Astrocyte of the hippocampus (primary cell): ENCODE measurements at places on chromosomes 11 and 22.

GRCh38 chr11:92886243-92886905 lies 83.1 kb upstream of the MTNR1B start:
- peak; percentile 85 for DNase-seq

- DNase-seq, result no peak
Measured at GRCh38 chr22:30279046-30279788, 10.1 kb downstream of the CASTOR1 start.

- DNase-seq, result peak; percentile 98
Measured at GRCh38 chr11:66418168-66418985, 2.5 kb upstream of the NPAS4 start.

DNA sequence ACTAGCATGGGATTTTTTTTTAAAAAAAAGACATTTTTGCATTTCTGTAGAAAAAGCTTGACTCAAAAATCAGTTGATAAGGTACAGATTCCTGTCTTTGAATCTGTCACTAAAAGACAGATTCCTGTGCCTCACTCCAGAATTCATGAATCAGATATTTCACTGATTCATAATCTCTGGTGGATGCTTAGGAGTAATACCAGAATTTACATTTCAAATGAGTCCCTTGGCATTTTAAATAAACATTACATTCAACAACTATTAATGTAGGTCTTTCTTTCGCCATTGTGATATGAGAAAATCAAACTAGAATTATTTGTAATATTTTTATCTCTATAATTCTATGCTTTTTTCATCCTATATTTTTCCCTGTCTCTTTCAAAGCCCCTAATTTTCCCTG lies 128.3 kb downstream of the APIP start:
- DNase-seq, result no peak

DNA sequence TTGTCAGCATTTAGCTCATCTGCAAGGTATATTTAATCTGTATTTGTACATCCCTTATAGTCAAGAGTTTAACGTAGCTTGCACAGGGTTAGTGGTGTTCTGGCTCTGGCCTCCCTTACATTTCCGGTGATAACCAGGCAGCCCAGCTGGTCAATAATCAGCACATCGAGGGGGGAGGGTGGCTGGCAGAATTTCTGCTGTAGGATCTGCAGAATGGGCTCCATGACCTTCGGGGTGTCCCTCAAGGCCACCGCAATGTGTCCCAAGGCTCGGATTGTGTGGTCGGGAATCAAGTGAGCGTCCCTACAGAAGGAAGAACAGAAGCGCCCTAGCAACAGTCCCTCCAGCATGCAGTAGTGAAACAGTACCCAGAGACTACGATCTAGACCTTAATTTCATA lies 25.1 kb downstream of the SERPIND1 start:
- DNase-seq, result no peak

DNA sequence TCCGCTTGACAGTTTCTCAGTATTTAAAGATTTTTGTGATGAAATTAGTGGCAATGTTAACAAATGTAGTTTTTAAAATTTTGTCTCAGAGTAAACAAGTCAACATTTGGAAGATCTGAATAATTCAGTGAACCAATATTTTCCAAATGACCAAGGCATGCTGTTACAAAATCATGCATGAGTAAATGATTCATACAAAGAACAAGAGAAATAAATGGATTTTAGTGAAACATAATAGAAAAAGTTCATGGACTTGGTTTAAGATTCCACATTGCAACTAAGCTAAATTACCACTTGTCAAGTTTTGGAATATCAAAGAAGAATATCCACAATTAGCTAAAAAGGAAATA lies 125.7 kb upstream of the SNX19 start:
- no peak for DNase-seq

GRCh38 chr11:17217401-17217800 lies 9.6 kb upstream of the PIK3C2A start:
- no peak for DNase-seq

DNA sequence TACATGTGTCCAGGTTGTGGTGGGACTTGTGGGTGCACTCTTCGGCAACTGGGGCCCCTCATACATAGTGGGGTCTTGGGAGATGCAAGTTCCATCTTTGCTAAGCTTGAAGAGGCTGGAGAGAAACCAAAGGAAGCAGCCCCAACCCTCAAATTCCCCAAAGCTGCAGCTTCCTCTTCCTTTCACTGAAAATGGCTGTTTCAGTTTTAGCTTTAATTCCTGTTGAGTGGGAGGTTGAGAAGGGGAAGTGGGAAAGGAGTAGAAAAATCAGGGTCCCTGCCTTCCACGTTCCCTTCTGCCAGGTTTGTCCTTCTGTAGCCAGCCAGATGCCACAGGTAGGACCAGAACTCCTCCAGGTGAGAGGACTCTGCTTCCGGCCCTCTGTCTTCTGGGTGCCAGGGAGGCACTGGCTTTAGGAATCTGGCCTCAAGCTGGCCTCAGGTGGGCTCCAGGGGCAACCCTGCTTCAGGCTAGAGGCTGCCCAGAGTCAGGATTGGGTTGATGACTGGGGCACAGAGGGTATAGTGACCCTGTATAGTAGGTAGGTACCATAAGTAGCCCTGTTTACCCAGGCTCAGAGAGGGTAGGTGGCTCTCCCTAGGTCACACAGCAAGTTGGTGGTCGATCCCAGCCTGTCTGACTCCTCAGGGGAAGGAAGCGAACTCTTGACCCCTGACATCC lies 16.2 kb downstream of the P2RY6 start:
- no peak for DNase-seq

GRCh38 chr11:34356130-34356529 lies 1.7 kb downstream of the ABTB2 start:
- DNase-seq, result no peak

DNA sequence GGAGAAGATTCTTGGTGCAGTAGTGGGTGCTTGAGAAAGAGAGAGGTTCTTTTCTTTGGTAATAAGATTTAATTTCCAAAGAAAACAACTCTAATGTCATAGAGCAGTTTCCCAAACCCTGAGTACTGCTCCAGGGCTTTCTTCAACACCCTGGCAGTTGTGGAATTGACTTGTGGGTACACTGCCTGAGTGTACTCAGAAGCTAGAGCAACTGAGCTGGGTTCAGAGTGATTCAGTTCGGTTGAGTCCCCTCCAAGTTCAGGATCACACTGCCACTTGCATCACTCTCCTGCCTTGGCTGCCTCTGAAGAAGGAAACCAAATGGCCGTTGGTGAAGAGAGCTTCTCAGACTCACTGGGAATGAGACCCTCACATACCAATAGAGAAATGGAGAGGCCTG lies 5.3 kb downstream of the DMC1 start:
- no peak for DNase-seq

DNA sequence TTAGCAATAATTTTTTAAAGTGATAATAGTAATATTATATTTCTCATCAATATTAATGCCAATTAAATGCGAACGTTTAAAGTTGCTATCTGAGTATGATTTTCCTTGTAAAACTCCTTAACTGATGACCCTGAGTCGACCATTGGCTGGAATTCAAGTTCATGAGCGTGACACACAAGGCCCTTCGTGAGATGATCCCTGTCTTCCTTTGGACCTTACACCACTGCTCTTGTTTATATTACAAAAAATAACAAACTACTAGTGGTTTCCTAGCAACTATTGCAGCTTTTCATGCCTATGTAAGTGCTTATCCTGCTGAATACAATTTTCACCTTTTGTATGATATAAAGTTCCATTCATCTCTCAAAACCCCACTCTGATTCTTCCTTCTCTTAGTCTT lies 752.9 kb downstream of the CNTN5 start:
- peak; percentile 50 for DNase-seq

DNA sequence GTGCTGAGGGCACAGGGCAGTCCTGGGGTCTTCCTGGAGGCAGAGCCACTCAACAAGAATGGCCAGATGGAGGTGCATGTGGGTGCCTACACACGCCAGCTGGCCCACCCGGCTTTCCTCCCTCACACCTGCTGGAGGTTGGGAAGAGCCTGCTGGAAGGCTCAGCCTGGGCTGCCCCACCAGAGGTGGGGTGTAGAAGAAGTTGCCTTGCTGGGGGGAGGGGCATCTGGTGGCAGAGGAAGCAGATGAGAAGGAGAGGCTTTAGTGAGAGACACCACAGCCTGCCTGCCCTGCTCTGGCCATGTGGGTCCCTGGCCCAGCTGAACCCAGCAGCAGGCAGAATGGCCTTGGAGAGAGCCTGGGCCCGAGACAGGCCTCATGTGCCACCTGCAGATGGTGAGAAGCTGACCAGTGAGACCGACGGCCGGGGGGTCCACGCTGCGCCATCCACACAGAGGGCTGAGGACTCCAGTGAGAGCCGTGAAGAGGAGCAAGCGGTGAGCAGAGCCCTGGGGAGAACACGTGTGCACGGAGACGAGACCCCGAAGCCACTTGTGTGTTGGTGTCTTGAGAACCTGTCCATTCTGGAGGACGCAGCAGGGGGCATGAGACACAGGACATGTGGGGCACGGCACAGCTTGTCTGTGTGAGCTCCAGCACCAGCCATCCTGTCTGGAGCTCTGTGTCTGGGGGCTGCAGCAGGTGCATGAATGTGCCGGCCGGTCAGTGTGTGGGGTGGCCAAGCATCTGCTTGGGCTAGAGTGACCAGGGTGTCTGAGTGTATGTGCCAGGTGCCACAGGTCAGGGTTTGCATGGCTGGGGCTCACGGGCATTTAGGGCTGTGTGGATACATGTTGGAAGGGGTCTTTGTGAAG lies 2.7 kb downstream of the B4GALNT4 start:
- DNase-seq, result no peak

DNA sequence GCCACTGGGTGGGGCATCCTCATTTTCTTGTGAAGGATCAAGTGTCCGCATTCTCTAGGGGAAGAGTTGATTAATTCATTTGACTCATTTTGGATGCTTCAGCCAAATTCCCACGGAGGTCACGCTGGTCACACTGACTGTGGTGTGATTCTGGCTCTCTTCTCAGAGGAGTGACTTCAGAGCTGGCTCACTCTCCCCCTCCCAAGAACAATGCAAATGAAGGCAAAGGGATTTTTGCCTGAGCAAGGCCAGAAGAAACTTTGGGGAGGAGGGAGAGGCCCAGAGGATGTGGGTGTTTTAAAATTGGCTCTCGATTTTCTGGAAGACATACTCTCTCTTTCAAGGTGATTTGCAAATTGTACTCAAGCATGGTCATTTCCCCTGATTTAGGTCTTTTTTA lies 51.1 kb upstream of the LMO2 start:
- DNase-seq, result peak; percentile 90

GRCh38 chr11:45801723-45802315 lies 3.1 kb upstream of the SLC35C1 start:
- DNase-seq, result no peak

DNA sequence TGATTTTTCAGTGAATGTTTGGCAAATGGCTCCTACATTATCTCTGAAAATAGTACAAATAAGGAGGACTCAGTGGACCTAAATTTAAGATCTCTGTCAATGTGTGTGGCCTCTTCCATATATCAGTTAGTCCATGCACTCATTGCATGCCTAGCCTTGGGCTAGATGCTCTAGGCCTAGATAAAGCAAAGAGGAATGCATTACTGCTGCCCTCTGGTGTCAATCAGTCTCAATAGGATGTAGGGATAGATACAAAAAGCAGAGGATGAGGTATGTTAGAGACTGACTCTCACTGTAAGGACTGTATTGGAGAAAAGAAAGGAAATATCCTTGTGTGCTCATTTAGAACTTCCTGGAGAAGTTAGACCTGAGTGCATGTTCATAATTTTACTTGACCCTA lies 42.0 kb downstream of the MS4A2 start:
- DNase-seq, result peak; percentile 2

DNA sequence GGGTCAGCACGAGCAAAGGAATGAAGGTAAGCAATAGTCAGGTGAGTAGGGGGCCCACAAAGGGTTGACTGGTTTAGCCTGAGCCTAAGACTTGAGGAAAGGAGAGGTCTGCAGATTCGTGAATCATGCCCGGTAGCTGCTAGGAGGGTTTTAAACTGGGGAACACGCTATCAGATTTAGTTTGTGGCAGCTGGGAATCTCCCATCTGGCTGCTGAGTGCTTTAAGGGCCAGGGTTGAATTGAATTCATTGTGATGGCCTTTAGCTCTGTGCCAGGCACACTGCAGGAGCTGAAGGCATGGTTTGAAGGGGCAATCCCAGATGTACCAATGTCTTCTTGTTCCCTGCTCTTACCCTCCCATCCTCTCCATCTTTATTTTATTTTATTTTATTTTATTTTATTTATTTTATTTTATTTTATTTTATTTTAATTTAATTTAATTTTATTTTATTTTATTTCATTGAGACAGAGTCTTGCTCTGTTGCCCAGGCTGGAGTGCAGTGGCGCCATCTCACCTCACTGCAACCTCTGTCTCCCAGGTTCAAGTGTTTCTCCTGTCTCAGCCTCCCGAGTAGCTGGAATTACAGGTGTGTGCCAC lies 1.9 kb upstream of the NECTIN1 start:
- no peak for DNase-seq

GRCh38 chr11:115256397-115257197 lies 247.6 kb downstream of the CADM1 start:
- DNase-seq, result no peak

DNA sequence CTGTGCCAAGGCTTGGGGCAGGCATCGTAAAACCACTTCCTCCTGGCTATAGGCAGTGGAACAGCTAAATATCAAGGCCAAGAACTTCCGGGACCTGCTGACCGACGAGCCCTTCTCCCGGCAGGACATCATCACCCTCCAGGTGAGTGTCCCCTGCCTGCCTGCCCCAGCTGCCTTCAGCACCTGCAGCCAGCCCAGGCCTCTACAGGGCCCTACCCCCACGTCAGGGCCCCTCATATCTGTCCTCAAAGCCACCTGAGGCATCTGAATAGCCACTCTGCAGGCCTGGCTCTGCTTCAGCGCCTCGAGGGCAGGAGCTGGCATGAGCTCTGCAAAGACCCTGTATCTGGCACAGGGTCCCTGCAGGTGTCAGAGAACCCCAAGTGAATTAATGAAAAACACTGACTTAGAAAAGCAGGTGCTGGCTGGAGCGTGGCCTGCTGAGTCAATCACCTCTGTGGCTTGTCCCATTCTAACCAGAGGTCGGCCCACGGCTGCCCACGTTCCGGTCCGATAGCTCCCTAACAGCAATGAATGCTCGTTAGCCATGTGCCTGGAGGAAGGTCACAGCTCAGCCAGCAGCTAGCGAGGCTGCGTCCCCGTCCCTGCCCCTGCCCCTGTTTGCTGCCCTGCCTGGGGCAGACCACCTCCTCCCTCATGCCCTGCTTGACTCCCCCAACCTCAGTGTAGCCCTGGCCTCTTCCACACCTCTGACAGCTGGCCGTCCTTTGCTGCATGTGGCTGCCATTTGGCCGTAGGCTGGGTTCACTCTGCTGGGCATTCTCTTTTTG lies 16.8 kb downstream of the PPIL2 start:
- no peak for DNase-seq

GRCh38 chr11:70567680-70568034 lies 169.3 kb downstream of the CTTN start:
- no peak for DNase-seq

GRCh38 chr11:71452199-71453036 lies 585 bp upstream of the NADSYN1 start:
- DNase-seq, result peak; percentile 24

DNA sequence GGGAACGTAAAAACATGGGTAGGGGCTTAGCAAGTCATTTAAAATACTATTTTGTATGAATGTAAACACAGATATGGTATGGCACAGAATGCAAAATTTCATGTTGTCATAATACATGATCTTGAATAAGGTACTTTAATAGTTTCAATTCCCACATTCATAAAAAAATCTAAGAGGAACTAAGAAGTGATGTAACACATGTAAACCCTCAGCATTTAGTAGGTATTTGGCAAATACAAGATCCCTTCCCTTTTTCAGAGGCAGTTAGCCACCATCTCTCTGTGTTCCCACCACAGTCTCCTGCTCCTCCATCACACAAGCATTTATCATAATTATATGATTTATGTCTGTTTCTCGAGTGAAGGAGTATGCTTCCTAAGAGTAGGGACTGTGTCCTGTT lies 251.8 kb downstream of the TENM4 start:
- no peak for DNase-seq
